Heart left ventricle (tissue), 16 donors: ENCODE measurements at places on chromosomes 16 and 17. TPM values are rescaled to one million over a fixed set of nuclear protein-coding genes. Genes with fewer than 3 reads are reported as not detected.

Gene FOXL1
- total RNA-seq: 1.1 TPM

Gene PIRT
- not detected for total RNA-seq

Gene KRT9
- not detected for total RNA-seq

Gene SEPTIN1
- 9.2 TPM for total RNA-seq

Gene CHST4
- not detected for total RNA-seq

Gene MYH13
- total RNA-seq: not detected
